Cardiac muscle cell (in vitro differentiated cells and primary cell): ENCODE measurements at places on chromosomes 6 and 20.
A peak's percentile ranks its signal among the peaks of the same experiment; 100 is the strongest.

DNA sequence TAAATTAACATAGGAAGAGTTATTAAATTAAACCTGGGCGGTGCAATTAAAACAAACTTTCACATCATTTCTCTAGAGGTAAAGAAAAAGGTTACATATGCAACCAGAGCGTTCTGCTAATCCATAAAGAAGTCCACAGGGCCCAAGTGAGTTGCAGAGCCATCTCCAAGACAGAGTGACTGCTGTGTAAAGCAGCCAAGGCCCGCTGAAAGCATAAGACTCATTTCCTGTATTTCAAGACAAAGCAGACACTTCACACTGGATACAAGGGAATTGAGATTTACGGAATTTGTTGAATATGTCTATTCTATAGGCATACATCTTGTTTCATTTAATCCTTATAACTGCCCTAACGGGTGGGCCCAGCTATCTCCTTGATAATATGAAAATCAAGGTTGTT lies 422.8 kb downstream of the CBLN4 start:
- no peak for DNase-seq

DNA sequence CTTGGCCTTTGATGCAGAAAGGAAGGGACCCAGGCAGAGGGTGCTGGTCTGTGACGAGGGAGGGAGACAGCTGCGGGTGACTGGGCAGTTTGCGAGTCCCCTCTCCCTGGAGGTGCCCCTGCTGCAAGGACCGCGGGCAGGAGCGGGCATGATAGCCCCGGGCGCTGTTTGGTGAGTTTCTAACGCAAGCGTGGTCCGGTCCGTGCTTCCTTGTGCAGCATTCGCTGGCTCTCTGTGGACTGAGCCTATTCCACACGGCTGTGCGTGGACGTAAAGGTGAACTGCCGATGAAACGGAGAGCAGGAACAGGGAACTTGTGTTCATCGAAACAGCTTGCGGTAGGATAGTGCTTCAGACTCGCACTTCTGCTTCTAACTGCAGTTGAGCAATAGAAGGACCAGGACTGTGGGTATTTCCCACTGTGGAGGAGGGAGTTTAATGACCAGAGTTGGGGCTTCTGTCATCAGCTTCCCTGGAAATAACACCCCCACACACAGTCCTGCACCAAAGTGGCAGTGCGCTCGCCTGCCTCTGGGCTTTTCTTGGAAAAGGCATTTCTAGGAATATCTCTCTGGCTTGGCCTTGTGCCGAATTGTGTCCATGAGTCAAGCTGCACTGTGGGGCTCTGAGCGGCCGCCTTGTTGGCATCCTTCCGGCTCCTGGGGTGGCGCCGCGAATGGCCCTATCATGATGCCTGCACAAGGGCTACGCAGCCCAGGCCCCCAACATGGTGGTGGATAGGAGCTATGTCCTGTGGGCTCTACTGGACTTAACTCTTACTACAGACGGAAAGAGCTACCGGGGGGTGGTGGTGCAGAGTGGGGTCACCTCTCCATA lies 48.9 kb downstream of the DUSP22 start:
- DNase-seq: no peak

DNA sequence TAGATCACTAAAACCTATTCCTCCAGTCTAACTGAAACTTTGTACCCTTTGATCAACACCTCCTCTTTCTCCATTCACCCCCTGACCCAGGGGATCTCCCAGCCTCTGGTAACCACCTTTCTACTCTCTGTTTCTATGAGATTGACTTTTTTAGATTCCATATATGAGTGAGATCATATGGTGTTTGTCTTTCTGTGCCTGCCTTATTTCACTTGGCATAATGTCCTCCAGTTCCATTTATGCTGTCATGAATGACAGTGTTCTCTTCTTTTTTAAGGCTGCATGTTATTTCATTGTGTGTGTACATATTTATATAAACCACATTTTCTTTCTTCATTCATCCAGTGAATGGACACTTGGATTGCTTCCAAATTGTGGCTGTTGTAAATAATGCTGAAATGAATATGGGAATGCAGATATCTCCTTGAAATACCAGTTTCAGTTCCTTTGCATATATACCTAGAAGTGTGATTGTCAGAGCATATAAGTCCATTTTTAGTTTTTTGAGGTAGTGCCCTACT lies 57.7 kb downstream of the DHX35 start:
- DNase-seq: peak; percentile 30

DNA sequence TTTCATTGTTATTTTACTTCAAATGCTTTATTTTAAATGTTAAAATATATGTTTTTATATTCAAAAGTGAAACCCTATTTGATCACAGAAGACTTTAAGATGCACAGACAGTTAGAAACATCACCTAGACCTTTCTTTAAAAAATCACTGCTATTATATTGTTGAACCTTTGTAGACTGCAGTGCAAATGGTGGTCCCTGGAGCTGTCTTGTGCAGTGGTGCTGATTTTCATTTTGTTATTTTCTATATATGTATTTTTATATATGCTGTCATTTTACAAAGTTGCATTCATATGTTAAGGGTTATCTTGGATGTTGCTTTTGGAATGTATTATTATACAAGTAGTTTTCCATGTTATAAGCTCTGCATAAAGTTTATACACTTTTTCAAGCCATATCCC lies 18.7 kb upstream of the HLA-B start:
- no peak for DNase-seq

DNA sequence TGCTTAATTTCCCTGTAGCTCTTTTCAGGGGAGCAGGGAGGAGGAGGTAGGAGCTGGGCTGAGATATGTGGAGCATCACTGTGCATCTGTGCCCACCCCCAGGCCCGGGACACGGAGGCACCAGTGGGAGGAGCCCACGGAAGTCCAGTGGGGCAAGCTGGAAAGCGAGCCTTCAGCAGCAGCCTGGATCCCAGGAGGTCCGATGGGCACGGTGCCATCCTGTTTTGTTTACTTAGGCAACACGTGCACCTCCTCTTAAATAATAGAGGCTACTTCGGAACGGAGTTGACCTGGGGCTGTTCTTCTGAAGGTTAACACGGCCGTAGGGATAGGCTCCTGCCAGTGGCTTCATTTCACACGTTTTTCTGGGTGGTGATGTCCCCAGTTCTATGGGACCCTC lies 51.6 kb downstream of the CDH4 start:
- DNase-seq: no peak

DNA sequence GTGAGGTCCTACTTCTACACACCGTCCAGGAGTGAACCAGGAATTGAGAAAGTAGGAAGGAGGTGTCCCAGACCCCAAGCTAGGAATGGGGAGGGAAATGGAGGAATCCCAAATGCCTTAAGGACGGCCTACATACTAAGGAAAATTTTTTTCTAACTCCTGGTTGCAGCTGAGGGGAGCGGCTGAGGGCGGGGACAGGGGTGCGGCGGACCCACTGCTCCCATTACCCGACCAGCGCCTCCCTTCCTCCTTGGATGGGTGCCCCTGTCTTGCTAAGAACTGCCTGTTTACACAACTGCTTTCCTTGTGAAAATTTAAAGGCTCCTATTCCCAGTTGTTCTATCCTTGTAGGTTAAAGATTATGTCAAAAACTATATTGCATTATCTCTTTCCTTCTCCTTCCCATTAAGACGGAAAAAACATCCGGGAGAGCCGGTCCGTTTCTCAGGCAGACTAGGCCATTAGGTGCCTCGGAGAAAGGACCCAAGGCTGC lies 699 bp upstream of the HSPA1B start:
- peak; percentile 96 for DNase-seq
